Esophagus squamous epithelium (tissue), 5 donors: ENCODE measurements at places on chromosomes 6 and 20.

- DNase-seq: no peak
These were observed 93.5 kb downstream of the ADGRG6 start for GRCh38 chr6:142395266-142395665.

DNA sequence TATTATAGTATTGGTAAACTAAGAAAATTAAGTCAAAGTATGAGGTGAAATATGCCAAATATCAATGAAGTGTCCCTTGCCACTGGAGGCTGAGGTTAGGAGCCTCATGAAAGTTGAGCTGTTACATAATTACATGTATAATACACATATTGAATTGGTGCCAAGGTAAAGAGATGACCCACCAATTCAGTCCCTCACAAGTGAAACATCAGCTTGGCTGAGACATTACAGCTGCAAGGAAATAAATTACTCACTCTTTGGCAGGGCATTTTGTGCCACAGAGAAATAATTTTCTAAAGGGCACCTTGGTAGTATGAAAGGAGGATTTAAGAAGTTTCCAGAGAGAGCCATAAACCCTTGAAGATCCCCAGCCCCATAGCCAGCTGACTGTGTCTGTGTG is 127.4 kb downstream of the ADGRG6 start:
- no peak for DNase-seq

DNA sequence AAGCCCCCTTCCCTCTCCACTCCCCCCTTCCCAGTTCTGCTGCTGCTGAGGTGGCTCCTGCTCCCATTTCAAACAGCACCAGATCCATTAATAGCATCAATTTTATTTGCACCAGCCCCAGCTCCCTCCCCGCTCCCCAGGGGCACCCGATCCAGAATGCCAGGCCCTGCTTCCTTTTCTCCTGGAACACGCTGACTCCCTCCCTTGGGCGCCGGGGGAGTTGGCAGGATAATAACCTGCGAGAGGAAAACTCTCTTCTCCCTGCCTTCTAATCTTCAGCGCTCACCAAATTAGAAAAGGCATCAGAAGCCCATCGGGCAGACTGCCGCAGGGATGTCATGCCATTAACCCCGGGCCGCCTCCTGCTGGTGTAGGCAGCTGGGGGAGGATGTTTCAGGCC is 77.8 kb downstream of the NCR2 start:
- DNase-seq: no peak

- DNase-seq: no peak
These were observed 186.6 kb downstream of the MOXD1 start for GRCh38 chr6:132214716-132215115.

DNA sequence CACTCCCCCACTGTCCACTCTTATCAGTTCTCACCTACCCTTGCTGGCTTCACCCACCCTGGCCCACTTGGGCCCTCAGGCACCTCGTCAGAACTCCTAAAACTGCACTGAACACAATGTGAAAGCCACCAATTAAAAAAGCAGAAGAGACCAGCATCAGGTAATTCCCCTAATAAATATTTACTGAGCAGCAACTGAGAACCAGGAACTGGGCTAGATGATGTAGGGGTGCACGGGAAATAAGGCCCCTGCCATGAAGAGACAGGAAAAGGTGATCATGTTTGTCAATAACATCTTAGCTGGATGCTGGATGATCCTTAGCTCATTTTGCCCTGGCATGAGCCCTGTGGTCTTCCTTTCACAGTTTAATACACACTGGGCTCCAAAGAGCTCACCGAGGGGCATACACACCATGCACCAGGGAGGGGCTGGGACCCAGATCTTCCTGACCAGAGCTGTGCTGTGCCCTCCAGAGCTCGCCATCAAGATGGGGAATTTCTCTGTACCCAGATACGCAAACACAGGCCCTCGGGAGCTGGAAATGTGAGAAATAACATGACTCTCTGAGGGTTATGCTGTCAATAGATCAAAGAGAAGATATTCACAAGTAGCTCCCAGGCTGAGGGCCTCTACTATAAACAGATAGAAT is 113.6 kb upstream of the SLC22A16 start:
- DNase-seq: no peak

GRCh38 chr6:115729036-115729435 is 331.7 kb downstream of the FRK start:
- DNase-seq: no peak
